ENCODE measurements at places on chromosomes 2 and 18. TPM values are rescaled to one million over a fixed set of nuclear protein-coding genes. Genes with fewer than 3 reads are reported as not detected.

Gene UPP2
- total RNA-seq = not detected

Gene RFTN2
- total RNA-seq = 0.80 TPM

Gene INO80D
- 46.8 TPM for total RNA-seq

Gene SCN2A
- 0.32 TPM for total RNA-seq

Gene PTPRN
- 2.1 TPM for total RNA-seq
